ENCODE measurements at places on chromosomes 2 and 18. TPM values are rescaled to one million over a fixed set of nuclear protein-coding genes. Genes with fewer than 3 reads are reported as not detected.

The WDR75 gene
- total RNA-seq: 18.0 TPM

DNA sequence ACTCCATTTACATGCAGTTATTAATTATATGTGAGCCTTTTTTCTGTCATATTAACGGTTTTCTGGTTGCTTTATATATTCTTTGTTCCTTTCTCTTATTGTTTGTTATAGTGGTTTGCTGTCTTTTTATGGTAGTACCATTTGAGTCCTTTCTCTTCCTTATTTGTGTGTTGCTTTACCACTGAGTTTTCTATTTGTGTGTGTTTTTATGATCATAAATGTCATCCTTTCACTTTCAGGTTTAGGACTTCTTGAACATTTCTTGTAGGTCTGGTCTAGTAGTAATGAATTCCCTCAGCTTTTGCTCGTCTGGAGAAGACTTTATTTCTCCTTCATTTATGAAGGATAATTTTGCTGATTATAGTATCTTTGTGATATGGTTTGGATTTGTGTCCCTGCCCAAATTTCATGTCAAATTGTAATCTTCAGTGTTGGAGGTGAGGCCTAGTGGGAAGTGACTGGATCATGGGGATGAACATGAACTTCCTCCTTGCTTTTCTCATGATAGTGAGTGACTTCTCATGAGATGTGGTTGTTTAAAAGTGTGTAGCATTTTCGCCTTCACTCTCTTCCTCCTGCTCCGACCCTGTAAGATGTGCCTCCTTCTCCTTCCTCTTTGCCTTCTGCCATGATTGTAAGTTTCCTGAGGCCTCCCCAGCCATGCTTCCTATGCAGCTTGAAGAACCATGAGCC, 11.5 kb downstream of the GCC2 start:
- no peak for DNase-seq

DNA sequence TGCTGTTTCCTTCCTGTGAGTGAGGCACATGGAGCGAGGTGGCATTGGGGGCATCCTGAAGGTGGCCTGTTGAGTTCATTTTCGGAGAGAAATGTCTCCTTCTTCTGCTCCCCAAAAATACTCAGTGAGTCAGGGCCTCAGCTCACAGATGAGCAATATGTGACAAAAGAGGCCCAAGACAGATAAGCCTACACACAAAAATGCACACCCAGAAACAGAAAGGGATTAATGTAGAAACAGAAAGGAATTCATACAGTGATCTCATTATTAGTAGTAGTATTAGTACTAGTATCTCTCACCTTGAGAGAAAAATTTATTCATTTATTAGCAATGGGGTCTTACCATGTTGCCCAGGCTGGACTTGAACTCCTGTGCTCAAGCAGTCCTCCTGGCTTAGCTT, 5.1 kb downstream of the GPR75 start:
- no peak for DNase-seq

DNA sequence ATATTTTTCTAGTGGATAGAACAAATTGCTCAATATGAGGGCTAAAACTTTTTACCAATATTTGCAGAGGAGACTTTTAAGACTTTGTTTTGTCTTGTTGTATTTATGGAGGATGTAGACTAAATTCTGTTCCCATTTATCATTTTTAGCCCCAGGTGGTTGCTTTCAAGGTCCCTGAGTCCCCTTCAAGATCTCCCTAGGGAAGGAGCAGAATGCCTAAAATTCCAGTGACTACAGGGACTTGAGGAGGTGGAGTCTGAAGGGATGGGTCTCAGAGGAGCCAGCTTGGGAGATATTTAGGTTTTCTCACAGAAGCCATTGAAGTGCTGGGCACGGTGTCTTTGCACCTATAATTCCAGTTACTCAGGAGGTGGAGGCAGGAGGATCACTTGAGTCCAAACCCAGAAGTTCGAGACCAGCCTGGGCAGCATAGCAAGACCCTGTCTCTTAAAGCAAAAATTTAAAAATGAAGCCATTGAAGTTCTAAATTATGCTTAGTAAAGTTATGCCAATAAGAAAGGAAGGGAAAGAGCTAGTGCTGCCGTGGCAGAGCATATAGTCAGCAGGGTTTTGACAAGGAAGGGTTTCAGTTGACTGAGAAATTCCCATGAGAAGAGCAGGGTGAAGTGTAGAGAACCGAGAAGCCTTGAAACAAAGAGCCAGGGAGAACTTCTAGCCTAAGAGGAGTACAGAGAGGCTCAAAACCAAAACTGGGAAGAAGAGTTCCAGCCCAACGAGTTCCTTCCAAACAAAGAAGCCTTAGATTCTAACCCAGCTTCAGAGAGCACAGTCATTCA, 43.4 kb downstream of the COMMD1 start:
- no peak for DNase-seq

DNA sequence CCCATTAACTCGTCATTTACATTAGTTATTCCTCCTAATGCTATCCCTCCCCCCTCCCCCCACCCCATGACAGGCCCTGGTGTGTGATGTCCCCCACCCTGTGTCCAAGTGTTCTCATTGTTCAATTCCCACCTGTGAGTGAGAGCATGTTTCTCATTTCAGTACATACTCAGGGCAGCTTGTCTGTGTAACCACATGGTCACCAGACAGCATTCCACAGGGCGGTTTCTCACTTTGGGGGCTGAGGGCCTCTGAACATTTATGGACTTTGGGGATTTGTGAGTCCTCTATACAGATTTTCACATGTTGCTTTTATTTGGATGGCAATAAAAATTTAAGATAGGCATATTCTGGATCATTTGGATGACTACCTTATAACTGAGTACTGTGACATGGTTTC, 84.0 kb downstream of the LYPD6B start:
- DNase-seq: no peak

- no peak for DNase-seq
Measured at GRCh38 chr2:232286001-232286868, 92.3 kb upstream of the ALPP start.

- no peak for DNase-seq
Measured at GRCh38 chr2:219724628-219725027, 97.2 kb downstream of the SLC4A3 start.

- DNase-seq: no peak
Measured at GRCh38 chr2:41116106-41116797, 664.4 kb upstream of the SLC8A1 start.

- no peak for DNase-seq
Measured at GRCh38 chr2:11582612-11582861, 48.7 kb downstream of the GREB1 start.

- peak; percentile 11 for DNase-seq
Measured at GRCh38 chr2:20027260-20027677, 14.8 kb upstream of the MATN3 start.

DNA sequence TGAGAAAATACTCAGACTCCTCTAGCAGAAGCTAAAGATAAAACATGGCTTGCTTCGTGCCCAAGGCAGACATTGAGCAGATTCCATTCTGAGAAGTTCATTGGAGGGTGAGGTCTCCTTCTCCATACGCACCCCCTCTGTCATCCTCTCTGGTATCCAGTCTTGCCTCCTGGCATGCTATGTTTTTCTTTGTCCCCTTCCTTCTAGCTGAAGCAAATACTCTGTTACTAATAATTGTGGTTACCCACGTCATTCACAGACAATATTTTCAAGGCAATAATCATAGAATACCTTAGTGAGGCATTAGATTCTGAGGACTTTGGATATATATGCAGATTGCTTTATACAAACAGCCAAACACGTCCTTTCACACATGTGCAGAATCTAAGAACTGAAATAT, 66.2 kb upstream of the KLF7 start:
- DNase-seq: no peak

GRCh38 chr2:192236136-192236535, 41.4 kb upstream of the TMEFF2 start:
- no peak for DNase-seq

The SGO2 gene
- 3.9 TPM for total RNA-seq

The ST8SIA5 gene
- 0.58 TPM for total RNA-seq

The RNF152 gene
- 103 TPM for total RNA-seq

The EPG5 gene
- 21.5 TPM for total RNA-seq

GRCh38 chr2:11559786-11560155, 25.9 kb downstream of the GREB1 start:
- no peak for DNase-seq

DNA sequence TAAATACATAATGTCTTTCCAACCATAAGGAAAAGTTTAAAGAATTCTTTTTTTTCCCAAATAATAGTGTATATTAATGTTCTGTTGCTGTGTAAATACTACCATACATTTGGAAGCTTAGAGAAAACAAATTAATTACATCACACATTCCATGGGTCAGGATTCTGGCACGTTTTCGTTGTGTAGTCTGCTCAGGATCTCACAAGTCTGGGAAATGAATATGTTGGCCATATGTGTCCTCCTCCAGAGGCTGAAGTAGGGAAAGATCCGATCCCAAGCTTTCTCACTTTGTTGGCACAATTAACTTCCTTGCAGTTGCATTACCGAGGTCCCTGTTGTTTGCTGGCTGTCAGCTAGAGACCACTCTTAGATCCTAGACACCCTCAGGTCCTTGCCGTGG, 83.9 kb downstream of the RPRM start:
- DNase-seq: no peak

- DNase-seq: peak; percentile 55
Measured at GRCh38 chr2:216740557-216741222, 45.3 kb upstream of the IGFBP5 start.

The REG3A gene
- 3.7 TPM for total RNA-seq

The KCNJ13 gene
- total RNA-seq: not detected

GRCh38 chr18:22822024-22822423, 111.1 kb upstream of the RBBP8 start:
- no peak for DNase-seq

The ANO7 gene
- 114 TPM for total RNA-seq

The FBXO41 gene
- 2.1 TPM for total RNA-seq

DNA sequence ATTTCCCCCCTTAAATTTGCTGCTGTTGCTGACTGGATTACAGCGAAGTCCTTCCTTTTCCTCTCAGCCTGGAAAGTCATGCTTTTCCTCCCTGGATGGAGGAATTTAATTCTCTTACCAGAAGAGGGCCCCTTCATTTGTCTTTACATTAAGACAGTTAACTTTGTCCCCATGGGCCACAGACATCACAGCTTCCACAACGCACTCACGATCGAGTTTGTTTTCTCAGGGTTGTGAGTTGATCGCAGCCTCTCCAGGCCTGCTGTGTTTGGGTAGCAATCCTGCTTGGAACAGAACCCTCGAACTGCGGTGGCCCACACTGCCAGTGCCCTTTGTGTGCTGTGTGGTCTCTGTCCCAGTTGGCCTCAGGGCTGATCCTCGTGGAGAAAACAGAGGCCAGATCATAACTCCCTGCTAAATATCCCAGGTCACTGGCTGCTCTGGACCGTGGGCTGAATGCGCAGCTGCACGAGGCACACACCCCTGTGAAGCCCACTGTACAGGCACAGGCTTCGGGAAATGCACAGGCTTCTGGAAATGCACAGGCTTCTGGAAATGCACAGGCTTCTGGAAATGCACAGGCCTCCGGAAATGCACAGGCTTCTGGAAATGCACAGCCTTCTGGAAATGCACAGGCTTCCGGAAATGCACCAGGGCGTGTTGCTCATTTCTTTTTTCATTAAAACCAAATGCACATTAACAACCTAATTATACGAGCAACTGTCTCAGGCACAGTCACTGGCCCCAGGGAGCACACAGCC, 2.2 kb upstream of the PDIA6 start:
- no peak for DNase-seq

- DNase-seq: no peak
Measured at GRCh38 chr2:109277406-109277805, 148.4 kb downstream of the SH3RF3 start.

GRCh38 chr18:21703241-21703820, 1.2 kb downstream of the ABHD3 start:
- DNase-seq: peak; percentile 73

DNA sequence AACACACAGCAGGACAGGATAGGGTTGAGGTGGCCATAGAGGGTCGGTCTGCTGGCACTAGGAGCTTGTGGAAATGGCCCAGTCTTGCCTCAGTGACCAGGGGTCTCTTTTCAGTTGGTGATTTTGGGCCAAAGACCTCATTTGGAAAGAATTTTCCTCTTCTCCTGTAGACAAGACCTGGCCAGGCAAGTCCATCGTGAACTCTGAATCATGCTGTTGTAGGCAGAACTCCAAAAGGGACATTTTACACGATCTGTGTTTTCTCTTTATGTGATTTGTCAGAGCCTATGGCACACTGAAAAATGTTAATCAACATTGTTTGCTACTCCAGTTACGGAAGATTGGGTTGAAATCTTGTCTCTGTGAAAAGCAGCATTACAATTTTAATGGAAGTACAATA, 126.1 kb upstream of the PXDN start:
- DNase-seq: no peak

GRCh38 chr18:61335684-61336555, 2.7 kb downstream of the CDH20 start:
- DNase-seq: no peak

DNA sequence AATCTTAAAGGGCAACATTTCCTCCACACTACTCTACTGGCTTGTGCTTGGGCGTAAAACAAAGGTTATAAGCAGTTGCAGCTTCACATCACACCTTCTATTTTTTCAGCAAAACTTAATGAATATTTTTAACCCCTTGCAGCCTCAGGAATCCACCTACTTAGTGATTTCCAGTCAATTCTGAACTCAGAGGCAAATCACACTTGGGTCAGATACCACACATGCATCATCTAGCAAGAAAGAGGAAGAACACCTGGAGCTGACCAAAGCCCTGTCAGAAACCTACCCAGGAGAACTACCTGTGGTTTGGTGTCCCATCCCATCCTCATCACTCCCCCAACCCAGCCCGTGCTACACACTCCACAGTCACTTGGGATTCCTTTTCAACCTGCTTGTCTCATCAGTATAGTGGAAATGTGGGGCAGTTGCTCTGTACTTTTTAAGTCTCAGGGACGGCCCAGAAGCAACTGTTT, 25.5 kb downstream of the PIAS2 start:
- no peak for DNase-seq

DNA sequence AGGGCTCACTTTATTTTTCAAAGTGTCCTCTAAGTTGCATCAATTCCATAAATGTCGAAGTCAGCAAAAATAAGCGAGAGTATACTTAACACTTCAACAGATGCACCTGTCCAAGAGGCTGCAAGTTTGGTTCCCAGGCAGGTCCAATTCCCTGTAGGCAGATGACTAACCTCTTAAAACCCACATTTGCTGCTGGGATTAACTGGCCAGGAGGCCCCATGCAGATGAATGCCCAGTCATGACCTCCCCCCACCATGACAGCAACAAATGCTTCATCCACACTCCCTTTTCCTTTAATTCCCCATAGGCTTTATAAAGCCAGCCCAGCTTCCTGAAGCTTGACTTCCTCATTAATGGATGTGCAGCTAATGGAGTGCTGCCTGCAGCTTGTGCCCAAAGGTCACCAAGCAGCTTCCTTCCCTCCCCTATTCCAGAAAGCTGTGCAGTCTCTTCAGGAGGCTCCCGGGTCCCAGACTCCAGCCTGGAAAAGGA, 35.7 kb downstream of the REEP1 start:
- no peak for DNase-seq

The PGAP1 gene
- 15.0 TPM for total RNA-seq

DNA sequence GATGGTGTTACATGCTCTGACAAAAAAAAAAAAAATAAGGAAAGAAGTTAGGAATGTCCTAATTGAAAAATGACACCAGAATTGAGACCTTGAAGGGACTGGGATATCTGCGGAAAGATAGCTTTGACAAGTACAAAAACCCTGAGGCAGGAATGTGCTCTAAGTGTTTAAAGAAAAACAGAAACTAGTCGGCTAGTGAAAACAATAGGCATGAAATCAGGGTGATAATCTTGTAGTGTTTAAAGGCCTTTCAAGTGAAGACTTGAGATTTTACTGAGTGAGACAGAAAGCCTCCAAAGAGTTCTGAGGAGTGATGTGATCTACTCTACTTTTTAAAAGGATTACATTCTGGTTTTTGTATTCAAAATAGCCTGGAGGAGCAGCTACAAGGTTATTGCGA, 107.4 kb downstream of the COBLL1 start:
- no peak for DNase-seq

- DNase-seq: no peak
Measured at GRCh38 chr2:44932564-44933392, 8.7 kb upstream of the SIX3 start.

The IL1RN gene
- total RNA-seq: 2.6 TPM

Data from left colon (tissue), 2 donors.